HepG2 (cell line): ENCODE measurements at places on chromosomes 5 and 9.

GRCh38 chr9:12764150-12764549, 10.7 kb upstream of the LURAP1L start:
- no peak for DNase-seq

GRCh38 chr5:68112658-68113057, 102.9 kb upstream of the PIK3R1 start:
- DNase-seq = no peak

GRCh38 chr9:15612962-15613361, 60.1 kb downstream of the CCDC171 start:
- DNase-seq = no peak

GRCh38 chr5:168308976-168309598, 17.6 kb downstream of the WWC1 start:
- peak; percentile 81 for DNase-seq

GRCh38 chr5:172005708-172006320, 624 bp downstream of the FBXW11 start:
- peak; percentile 16 for DNase-seq

GRCh38 chr5:9951865-9952516, 297.7 kb downstream of the ATPSCKMT start:
- no peak for DNase-seq

DNA sequence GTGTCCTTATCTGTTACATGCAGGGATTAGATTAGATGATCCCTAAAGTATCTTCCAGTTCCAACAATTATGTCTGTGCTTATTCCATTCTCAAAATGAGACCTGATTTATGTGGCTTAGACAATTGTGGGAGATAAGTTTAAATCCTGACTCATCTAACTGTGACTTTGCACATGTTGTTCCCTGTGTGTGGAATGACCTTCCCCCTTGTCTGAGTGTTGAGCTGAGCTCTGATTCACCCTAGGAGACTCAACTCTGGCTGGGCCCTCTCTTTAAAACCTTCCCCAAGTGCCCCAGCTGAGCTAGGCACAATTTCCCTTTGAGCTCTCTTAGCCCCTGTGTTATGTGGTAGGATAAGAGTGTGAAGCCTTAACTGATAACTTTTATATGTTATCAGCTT, 118.9 kb upstream of the ELL2 start:
- no peak for DNase-seq

GRCh38 chr9:118630079-118630478, 739.2 kb downstream of the BRINP1 start:
- DNase-seq = no peak

DNA sequence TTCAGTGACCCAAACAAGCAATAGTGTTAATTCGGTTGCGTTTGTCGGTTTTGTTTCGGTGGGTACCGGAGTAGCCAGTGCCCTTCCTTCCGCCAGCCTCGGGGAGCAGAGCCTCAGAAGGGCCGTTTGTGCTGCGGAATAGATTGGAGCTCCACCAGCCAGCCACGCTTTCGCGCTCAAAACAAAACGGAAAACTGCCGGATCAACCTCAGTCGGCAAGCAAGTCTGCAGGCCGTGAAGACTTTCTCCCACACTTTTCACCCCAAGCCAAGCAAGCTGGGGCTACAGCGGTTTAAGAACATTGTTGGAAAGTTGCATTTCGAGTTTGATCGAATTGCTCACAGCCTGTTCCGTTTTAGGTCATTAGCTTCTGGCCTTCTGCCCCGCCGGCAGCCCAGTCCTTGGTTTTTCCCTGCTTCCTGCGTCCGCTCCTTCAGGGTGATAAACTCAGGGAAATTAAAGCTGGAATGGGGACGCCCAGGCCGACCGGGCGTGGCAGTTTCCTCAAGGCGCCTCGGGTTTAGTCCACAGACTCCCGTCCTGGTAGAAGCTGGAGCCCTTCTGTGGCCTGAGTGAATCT, 803 bp upstream of the CCNO start:
- DNase-seq = no peak

- no peak for DNase-seq
Measured at GRCh38 chr5:174096619-174097018, 51.1 kb downstream of the NSG2 start.

DNA sequence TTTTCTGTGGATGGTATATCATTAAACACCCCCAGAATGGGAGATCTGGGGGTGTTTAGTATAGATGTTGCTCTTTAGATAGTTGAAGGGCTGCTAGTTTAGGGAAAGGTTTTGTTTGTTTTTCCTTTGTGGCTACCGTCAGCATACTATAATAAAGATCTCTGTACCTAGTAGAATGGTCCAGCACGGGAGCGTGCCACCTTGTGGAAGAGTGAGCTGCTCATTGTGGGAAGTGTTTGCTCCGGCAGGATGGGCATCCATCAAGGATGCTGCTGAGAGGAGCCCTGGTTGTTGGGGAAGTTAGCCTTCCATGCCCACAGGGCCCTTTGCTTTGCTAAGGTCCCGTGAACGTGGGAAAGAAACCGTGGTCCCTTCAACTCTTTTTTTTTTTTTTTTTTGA, 113.1 kb downstream of the LIFR start:
- DNase-seq = peak; percentile 16

GRCh38 chr5:15850939-15851341, 328.7 kb downstream of the MARCHF11 start:
- DNase-seq = no peak

DNA sequence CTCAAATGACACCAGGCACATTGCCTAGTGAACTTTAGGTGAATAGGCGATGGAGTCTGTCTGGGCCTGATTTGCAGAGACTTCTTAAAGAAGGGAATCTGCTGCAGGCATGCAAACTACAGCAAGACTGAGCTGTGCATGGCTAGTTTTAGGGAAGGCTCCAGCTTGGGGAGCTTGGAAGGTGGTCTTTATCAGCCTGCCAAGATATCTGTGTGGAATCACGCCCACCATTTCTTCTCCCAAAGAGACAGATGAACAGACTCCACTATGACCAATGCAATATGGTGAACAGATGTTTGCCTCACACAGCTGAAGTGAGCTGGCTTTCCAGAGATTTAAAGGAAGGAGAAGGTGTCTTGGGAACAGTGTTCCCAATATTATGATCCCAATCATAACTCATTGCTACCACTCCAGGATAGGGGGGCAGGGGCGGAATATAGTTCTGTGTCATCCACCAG, 129.0 kb upstream of the HMHB1 start:
- DNase-seq = no peak

- peak; percentile 29 for DNase-seq
Measured at GRCh38 chr5:43555895-43556606, 826 bp downstream of the PAIP1 start.

GRCh38 chr9:98795295-98795955, 930 bp downstream of the ANKS6 start:
- no peak for DNase-seq

DNA sequence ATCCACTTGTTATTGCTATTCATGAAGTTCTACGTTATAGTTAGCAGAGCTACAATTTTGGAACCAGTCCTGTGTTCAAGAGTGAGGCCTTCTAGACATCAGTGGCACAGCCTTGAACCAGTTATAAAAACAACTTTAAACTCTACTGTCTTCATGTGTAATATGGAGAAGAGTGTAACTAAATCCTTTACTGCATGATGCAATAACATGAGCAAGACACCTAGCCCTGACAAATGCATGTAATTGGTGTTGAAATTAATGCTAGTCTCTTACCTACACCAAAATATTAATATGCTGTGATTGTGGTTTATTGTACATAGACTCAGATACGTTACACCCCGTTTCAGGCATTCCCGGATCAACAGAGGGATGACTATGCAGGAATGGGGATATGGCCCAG, 654.6 kb downstream of the IRX1 start:
- no peak for DNase-seq

DNA sequence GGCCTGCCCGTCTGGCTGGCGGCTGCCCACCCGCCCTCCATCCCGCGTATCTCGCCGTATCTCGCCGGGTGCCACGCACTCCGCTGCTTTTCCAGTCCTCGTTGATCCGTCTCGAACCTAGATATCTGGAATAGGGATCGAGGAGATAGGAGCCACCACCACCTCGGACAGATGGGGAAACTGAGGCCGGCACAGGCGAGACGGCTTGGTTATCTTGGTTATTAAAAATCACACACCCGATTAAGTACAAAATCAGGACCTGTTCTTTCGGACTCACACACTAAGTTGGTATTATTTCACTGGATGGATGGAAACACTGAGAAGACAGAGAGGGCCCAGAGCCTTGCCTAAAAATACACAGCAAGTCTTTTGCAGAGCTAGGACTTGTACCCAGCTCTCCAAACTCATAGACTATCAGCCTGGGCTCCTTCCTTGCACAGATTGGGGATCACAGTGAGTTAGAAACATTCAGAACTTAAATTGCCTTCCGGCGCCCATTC, 678 bp downstream of the SLC26A2 start:
- DNase-seq = no peak

- DNase-seq = no peak
Measured at GRCh38 chr5:121121786-121122185, 657.7 kb downstream of the PRR16 start.

DNA sequence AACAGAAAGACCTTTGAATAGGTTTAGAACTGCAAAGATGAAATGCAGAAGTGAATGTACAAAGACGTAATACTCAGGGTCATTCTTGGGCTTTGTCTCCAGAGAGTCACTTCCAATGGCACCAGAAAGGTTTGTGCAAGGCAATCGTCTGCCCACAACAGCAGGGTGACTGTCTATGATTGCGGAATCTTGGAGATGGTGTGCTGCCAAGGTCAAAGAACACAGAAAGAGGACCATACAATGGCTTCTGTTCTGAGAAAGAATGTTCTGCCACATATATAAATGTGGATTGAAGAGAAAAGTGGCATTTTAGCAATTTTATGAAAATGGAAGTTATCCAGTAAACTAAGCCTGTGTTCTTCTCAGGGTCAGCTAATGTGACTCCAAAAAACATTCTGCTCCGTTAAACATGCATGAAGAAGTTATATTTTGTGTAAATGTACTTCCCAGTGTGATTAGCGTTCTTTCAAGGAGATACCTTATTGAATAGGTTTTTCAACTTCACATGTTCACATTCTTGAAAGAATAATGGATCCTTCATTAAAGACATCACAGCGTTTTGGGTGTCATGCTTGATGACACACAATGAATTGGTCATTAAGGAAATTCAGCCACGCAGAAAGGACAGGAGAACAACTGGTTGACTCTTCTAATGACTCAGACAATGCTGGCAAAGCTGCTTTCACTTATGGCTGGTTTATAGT, 73.4 kb upstream of the CDH6 start:
- no peak for DNase-seq

GRCh38 chr5:23991406-23991805, 484.0 kb downstream of the PRDM9 start:
- DNase-seq = no peak

DNA sequence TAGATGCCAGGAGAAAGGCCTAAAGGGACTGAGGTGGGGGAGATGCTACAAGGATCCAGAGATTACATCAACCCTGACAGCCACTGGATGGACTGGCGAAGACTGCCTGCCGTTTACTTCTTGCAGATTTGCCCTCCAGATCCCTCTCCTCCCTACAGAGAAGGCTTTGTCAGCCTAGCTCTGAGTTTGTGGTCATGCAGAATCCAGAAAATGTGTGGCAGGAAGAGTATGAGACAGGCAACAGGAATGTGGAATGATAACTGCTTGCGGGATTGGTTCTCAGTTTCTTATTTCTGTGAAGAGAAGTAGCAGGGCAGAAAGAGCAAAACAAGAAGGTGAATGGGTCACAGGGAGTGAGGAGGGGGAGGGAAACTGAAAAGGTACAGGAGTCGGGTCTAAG, 129.6 kb downstream of the TLE1 start:
- peak; percentile 63 for DNase-seq

- no peak for DNase-seq
Measured at GRCh38 chr9:16509997-16510396, 360.5 kb downstream of the BNC2 start.

DNA sequence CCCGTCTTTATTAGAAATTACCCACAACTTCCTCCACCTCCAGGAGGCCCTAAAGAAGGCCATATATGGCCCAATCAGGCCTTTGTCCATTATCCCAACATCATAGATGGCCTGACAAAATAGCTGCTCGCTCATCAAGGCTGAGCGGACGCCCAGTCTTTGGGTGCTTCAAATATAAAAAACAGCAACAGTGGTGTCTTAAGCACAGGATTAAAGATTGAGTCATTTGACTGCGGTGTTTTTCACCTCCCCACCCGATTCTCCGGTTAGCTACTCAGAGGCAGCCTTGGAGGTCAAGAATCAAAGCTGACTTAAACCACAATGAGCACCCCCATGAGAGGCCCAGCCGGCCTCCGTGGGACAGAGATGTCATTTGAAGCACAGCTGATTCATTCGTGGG, 18.8 kb downstream of the S1PR3 start:
- no peak for DNase-seq

GRCh38 chr5:58523956-58524355, 32.7 kb downstream of the GAPT start:
- DNase-seq = no peak

GRCh38 chr9:34884747-34885189, 73.3 kb upstream of the PHF24 start:
- no peak for DNase-seq

GRCh38 chr9:18037981-18038380, 436.0 kb upstream of the ADAMTSL1 start:
- no peak for DNase-seq

GRCh38 chr5:59972043-59972442, 78.5 kb upstream of the PDE4D start:
- DNase-seq = no peak

DNA sequence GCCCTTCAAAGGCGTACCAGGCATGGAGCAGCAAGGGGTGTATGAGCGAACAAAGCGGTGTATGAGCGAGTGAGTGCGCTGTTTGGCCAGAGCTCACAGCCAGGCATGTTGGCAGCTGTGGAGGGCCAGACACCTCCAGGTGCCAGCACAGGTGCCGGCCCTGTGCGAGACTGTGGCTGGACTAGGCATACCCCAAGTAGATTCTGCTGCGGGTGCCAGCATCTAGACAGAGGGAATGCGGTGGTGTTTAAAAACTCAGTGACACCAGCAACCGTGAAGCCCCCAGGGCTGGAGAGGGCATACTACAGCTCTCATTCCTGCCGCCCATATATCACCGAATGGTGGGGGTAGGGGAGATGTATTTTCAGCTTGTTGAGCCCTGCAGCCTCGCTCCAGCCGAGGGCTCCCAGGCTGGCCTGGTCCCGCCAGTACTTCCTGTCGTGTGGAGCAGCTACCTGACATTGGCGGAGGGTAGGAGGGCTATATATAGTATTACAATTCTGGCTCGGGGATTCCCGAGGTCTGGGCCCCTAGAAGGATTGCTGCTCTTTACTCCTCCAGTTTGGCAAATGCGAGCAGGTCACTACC, 1829.6 kb upstream of the NUDT12 start:
- peak; percentile 2 for DNase-seq

GRCh38 chr9:89853931-89854330, 249.1 kb downstream of the GADD45G start:
- no peak for DNase-seq

DNA sequence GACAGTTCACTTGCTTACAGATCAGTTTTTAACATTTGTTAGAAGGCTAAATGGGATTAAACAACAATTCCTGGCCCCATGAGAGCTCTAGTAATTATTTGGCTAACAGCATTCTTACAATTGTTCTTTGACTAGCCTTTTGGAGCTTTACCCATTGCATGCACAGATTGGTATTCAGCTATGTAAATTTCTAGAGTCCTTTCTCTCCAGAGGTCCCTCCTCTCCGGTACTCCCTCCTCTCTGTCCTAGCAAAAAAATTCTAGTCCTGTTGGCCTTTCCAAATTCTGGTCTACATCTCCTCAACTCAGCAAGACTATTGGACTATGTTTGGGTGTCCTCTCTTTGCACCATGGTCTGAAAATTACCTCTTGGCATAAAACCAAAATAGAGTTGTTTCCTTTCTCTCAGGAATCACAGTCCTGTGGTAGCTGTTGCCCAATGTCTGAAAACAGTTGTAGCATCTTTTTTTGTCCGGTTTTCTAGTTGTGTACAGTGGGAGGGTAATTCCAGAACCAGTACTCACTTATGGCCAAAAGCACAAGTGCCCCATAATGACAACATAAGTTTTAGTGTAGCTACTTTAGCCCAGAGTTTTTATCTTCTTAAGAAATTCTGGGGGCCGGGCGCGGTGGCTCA, 18.1 kb downstream of the SAR1B start:
- DNase-seq = no peak
